Stimulated activated CD8-positive, alpha-beta memory T cell treated with anti-CD3 and anti-CD28 coated beads, Interleukin-2, amount 100 ng/mL, for 1 hour (primary cell): ENCODE measurements at places on chromosomes 13 and 19.

DNA sequence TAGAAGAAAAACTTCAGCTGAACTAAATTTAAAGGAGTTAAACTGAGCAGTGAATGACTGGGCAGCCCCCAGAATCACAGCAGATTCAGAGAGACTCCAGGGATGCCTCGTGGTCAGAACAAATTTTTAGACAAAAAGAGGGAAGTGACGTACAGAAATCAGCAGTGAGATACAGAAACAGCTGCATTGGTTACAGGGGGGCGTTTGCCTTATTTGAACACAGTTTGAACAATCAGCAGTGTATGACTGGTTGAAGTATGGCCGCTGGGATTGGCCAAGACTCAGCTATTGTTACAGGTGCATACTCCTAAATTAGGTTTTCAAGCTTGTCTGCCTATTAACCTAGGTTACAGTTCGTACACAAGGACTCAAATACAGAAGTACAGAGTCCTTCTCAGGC, 2.2 kb upstream of the SPRYD7 start:
- no peak for DNase-seq

DNA sequence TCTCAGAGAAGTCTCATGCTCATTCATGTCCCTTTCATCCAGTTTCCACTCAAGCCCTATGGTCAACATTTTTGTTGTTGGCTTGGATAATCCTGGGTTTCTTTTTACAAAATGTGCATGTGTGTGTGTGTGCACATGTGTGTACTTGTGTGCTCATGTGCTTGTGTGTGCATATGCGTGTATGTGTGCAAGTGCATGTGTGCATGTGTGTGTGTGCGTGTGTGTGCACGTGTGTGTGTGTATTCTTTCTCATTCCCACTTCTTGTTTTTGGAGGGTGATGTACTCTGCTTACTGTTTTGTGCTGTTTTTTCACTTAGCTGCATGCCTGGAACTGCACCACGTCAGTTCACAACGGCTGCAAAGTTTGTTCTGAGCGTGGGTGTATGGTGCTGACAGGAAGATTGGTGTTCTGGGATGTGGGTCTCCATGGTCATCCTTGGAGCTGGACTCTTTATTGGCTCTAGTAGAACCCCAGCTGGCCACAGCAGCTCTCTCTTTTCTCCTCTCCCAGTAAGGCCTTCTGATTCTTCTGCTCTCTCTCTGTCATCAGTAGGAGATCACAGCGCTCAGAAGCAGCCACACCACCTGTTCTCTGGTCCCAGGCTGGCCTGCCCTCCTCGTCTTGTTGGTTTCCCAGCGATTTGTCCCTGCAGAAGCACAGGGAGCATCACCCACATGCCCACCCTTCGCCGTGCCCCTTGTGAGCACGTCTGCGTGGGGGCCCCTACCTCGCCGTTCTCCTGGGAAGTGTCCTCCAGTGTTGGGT, 60.8 kb downstream of the SOX1 start:
- no peak for DNase-seq

- DNase-seq, result no peak
These were observed 214.1 kb downstream of the COL4A1 start for GRCh38 chr13:110092831-110093247.

DNA sequence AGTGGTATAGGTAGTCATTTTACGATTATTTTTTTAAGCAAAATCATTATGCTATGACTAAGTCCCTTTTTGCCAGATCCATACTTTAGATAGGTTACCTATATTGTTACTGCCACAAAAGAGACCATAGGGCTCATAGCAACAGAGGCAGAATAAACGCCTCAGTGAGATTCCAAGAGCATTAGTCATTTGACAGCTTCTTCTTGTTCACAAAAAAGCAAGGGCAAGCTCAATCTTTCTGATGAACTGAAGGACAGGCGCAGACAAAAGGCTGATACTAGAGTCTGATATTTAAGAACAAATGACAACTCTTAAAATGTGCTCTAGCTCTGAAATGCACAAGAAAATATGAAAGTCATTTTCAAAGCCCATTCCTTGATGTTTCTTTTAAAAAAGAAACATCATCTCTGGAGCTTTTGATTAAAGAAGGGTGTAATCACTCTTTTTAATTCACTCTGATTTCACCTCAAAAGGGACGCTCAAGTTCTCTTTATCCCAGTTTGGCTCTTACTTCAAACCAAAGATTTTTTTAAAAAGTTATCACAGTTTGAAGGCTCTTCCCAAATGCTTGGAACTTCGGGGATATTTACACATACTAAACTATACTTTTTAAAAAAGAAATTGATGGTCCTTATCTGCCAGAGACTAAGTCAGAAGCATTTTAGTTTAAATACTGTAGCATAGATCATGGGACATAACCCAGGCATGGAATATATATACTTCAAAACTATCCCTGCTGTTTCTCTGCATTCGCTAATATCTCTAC, 187.2 kb downstream of the EFNB2 start:
- no peak for DNase-seq

GRCh38 chr13:35835989-35836388, 295.2 kb downstream of the DCLK1 start:
- no peak for DNase-seq

GRCh38 chr19:55696301-55697068, 21.5 kb downstream of the EPN1 start:
- DNase-seq, result no peak

GRCh38 chr19:6740589-6741343, 1.3 kb downstream of the TRIP10 start:
- DNase-seq, result no peak

DNA sequence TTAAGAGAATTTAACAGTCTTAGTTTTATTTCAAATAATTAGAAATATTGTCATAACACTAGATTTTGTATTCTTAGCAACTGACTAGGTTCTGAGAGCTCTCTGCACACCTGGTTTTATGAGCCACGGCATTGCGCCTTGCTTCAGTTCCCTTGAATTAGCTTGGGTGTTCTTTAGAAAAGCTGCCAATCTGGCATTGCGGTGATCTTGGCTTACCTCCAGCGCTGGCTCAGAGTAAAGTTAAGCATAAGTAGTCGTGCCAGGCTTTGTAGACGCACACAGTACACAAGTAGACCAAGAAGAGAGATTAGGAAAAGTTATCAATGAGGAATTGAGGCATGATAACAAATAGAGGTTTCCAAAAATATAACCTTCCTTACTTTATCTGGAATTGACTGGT, 45.7 kb downstream of the TPP2 start:
- DNase-seq, result no peak
